CD8-positive, alpha-beta T cell (primary cell): ENCODE measurements at places on chromosomes 11 and 22.

DNA sequence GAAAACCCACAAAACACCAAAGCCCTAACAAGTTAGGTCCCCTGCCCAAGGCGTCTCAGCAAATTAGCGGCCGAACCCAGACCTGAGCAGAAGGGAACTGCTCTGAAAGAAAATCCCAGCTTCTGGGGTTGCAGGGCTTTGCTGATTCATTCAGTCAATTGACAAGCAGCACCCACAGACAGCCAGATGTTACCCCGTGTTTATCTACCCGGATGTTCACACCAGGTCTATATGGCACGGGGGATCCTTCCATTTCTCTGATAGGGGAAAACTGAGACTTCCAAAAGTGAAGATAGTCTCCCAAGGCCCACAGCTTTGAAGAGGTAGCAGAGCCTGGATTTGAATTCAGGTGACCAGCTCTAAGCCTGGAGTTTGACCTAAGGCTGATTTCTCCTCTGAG, 14.0 kb upstream of the OAF start:
- DNase-seq, result no peak

- DNase-seq, result no peak
Measured at GRCh38 chr11:113278481-113278880, 35.9 kb upstream of the TTC12 start.

GRCh38 chr11:829176-829846, 1.6 kb downstream of the CRACR2B start:
- no peak for DNase-seq

GRCh38 chr22:16783930-16784354, 41.3 kb downstream of the XKR3 start:
- no peak for DNase-seq

GRCh38 chr11:93020248-93021046, 51.0 kb downstream of the MTNR1B start:
- no peak for DNase-seq
